ENCODE measurements at places on chromosomes 2 and 18. TPM values are rescaled to one million over a fixed set of nuclear protein-coding genes. Genes with fewer than 3 reads are reported as not detected.

The COBLL1 gene
- 2.9 TPM for total RNA-seq

The CDH20 gene
- not detected for total RNA-seq

The DARS1 gene
- total RNA-seq = 86.5 TPM

The MLPH gene
- total RNA-seq = 24.7 TPM

The SPIRE1 gene
- 12.0 TPM for total RNA-seq

The POTEF gene
- total RNA-seq = 15.5 TPM

The KCTD1 gene
- 11.8 TPM for total RNA-seq

All from A375 (cell line).